ENCODE measurements at places on chromosomes 1 and 21. TPM values are rescaled to one million over a fixed set of nuclear protein-coding genes. Genes with fewer than 3 reads are reported as not detected.

GRCh38 chr1:75964760-75965408 lies 32.7 kb upstream of the ASB17 start:
- no peak for DNase-seq

Gene NTPCR
- total RNA-seq: 29.6 TPM

Gene TINAGL1
- 166 TPM for total RNA-seq

GRCh38 chr1:161864577-161864976 lies 98.5 kb downstream of the ATF6 start:
- DNase-seq: no peak

Gene C1QC
- 20.9 TPM for total RNA-seq

All from heart left ventricle (tissue), 16 donors.